ENCODE measurements at places on chromosomes 1 and 21.

GRCh38 chr1:51299981-51300670 lies 30.2 kb downstream of the TTC39A start:
- no peak for DNase-seq

DNA sequence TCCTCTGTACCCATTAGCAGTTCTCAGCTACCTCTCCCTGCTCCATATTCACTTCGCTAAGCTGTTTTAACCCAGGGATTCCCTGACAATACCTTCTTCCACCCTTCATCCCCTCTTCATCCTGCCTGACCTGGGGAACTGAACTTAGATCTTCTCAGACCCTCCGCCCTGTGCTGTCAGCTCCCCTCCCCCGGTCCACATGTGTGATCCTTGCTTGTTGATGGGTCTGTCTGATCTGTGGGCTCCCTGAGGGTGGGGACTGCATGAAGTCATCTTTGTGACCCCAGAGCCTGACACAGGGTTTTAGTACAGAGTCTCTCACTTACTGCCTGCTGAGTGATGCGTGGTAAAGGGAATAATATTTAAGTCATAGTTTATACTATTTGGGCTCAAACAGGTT lies 11.8 kb downstream of the CHAF1B start:
- DNase-seq: no peak

DNA sequence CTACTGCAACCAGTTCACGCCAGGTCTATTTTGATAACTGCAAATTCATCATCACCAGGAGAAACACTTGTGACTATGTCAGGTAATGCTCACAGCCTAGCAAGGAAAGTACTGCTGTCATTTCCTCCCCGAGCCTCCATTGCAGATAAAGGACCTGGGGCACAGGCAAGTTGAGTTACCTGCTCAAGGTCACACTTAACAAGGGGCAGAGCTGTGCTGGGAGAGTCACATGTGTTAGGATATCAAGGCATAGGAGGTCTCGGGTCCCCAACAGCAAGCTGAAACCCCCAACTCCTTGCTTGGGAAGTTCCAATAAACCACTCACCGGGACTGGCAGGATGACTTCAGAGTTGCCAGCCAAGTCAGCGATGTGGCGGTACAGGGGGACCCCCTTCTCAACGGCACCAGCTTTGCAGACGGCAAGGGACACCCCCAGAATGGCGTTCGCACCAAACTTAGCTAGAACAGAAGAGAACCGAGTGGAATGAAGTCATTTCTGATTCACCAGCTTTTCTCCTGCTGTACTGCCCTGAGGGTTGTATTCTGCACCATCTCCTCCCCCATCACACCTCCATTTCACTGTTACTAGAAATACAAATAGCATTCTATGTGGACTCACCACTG lies 11.6 kb downstream of the ENO1 start:
- DNase-seq: no peak

GRCh38 chr1:15060104-15060503 lies 93.4 kb upstream of the TMEM51 start:
- no peak for DNase-seq

GRCh38 chr21:40179166-40179565 lies 311.9 kb downstream of the PCP4 start:
- DNase-seq: no peak

DNA sequence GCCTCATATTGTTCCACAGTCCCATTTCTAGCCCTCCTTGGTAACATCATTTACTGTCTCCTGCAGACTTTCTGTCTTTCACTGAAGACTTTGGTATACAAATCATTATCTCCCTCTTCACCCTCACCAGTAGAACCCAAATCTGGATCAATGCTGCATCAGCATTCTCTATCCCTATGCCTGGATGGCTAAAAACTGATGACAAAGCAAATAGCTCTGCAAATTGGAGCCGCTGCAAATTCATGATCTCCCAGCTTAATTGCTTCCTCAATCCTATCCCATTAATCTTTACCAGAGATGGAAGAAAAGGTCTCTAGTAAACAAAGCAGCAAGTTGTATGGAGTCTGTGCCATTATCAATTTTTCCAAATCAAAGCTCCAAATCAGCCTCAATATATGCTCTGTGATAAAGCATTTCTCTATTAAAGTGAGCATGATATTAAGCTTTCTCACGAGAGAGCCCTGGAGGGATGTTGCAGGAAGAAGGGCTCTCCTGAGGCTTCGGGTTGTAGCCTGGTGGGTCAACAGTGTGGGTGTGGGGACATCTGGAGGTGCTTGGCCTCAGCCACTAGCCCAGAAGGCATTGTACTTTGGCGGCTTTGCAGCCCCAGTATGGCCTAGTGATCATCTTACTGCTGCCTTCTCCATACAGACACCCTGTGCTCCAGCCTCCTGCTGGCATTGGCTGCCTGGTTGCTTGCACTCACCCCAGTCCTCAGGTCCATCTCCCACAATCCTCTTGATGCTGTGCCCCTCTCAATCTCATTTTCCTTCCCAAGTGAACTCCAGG lies 46.2 kb upstream of the COL24A1 start:
- DNase-seq: no peak

- no peak for DNase-seq
Observed at GRCh38 chr1:231720652-231721325, 94.2 kb downstream of the DISC1 start.

- DNase-seq: no peak
Observed at GRCh38 chr1:39852876-39853275, 30.4 kb downstream of the TRIT1 start.

DNA sequence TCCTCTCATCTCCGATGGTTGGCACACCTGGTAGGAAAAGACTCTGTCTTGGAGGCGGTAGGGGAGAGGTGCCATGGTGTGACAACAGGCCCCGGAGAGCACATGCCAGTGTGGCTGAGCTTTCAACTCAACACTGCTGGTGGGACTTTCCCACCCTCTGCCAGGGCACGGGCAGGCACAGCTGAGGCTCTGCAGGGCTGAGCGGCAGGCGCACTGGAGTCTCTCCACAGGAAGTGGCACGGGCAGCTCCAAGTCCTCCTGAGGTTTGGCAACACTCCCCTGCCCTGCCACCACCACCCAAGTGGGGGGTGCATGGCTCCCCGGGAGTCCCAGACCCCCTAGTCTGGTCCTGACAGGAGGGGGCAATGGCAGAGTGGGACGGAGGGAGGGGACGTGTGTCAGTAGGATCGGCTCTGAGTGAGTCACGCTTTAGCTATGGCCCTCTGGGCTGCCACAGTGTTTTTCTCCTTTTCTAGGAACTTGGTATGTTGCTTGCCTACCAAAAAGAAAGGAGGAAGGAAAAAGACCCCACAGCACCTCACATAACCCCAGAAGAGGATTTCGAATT lies 27.3 kb upstream of the EVA1B start:
- peak; percentile 35 for DNase-seq

DNA sequence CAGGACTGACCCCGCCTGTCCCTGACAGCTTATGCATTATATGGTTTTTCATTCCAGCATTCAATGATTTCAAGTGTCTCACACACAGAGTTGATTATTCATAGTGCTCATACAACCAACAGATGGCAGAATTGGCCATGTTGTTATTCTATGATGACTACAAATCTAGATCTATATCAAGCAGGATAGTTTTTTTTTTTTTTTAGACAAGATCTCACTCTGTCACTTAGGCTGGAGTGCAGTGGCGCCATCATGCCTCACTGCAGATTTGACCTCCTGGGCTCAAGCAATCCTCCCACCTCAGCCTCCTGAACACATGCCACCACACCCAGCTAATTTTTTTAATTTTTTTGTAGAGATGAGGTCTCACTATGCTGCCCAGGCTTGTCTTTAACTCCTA lies 40.1 kb upstream of the LRRC8D start:
- DNase-seq: peak; percentile 40

- peak; percentile 7 for DNase-seq
Observed at GRCh38 chr1:55639051-55639450, 423.9 kb upstream of the USP24 start.

- no peak for DNase-seq
Observed at GRCh38 chr1:181531951-181532600, 48.8 kb downstream of the CACNA1E start.

DNA sequence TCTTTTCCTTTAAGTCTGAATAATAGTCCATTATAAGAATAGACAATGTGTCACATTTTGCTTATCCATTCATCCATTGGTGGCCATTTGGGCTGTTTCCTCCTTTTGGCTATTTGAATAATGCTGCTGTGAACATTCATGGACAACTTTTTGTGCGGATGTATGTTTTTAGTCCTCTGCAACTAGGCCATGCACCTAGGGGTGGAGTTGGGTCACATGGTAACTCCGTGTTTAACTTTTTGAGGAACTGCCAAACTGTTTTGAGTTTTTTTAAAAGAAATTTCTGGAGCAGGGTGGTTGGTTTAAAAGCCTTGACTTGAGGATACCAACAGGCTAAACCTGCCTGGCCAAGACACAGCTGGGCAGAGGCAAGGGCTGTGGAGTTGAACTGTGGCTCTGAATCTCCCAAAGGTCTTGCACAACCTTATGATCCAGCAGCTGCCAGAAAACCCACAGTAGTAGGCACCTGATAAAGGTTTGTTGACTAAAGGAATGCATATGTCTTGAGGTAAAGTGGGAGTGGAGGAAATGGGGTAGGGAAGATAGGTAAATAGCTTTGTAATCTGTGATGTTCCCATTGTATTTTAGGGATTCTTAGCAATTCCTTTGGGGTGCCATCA lies 5.6 kb upstream of the RPTN start:
- DNase-seq: no peak

- no peak for DNase-seq
Observed at GRCh38 chr1:10962483-10962882, 50.0 kb upstream of the TARDBP start.

- DNase-seq: no peak
Observed at GRCh38 chr1:82395440-82395839, 594.7 kb downstream of the ADGRL2 start.

DNA sequence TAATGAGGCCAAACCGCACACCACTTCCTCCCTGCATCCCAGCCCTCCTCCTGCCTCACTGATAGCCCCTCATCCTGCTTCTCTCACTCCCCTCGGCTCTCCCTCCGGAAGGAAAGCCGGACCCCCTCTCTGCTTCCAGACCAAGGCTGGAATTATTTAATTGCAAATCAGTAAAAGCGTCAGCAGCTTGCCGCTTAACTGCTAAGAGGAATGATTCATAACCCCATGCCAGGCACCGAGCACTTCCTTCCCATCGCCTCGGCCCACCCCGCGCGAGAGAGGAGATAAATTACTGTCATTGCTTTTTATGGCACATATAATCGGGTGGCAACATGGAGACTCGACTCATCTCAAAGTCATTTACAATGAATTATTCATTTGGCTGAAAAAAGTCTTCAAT lies 77.3 kb downstream of the UBIAD1 start:
- no peak for DNase-seq

DNA sequence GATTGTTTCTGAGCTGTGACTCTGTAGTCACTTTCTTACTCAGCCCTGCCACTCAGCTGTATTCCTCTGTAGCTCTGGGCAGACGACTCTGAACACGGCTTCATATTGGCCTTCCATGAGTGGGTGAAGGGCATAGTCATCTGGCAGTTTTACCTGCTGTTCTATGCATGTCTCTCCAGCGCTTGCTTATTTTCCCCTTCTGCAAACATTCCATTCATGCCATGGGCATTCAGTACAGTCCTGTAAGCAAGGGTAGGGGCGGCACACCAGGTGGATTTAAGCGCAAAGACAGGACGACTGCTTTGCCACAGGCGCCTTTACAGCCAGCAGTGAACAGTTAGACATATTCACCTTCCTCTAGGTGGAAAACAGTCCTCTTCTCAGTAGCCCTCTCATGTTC lies 4.4 kb upstream of the WDR26 start:
- DNase-seq: peak; percentile 19

DNA sequence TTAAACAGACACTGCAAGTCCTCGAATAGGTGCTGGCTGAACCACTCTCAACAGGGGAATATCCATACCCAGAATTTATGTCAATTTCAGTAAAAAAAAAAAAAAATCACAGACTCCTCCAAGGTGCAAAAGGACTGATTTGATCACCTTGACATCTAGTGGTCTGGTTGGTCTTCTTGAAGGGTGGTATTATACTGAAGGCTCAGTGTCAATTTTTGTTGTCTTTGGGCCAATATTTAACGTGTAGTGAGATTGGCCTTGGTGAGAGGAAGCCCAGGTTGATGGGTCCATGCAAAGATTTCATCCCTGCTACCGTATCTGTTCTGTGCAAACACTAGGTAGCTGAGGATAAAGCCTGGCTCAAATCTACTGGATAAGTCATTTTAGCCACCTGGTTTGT lies 4.0 kb upstream of the GBP5 start:
- DNase-seq: peak; percentile 15
